LNCaP clone FGC (cell line): ENCODE measurements at places on chromosomes 3 and 15.

GRCh38 chr3:49534581-49535441 is 19.5 kb upstream of the BSN start:
- DNase-seq, result no peak

- no peak for DNase-seq
Measured at GRCh38 chr3:150210461-150211110, 197.5 kb upstream of the TSC22D2 start.

DNA sequence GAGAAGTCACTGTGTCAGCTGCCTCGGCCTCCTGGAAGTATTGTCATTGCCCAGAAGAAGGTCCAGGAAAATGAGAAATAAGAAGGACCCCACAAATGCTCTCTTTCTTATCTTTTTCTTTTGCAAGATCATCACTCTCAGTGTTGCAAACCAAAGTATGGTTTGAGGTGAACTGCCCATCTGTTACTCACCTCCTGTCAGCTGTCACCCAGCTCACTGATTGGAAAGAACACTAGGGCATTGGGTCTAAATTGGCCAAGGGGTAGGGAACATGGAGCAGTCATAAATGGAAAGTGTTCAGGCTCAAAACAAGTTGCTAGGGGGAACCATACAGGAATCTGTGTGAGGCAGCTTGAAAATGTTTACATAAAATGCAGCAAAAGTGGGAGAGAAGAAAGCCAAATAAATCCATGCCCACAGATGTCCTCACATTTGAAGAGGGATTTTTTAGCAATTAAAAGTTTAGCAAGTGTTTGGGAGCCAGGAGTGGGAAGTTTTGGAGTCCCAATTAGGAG is 431.2 kb upstream of the THBS1 start:
- DNase-seq, result no peak

DNA sequence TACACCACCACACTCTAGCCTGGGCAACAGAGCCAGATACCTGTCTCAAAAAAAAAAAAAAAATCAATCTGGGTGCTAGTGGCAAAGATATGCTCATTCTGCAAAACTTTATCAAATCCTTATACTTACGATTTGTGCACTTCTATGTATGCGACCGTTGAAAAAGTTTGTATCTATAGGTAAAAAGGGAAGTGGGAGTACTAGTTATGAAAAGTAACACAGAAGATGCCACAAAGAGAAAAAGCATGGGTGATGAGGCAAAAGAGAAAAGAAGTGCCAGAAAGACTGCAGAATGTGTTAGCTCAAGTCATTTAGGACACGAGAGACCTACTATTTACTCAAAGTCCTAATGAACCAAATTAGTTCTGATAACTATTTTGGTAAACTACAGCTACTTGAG is 407.8 kb downstream of the SHQ1 start:
- DNase-seq, result no peak

DNA sequence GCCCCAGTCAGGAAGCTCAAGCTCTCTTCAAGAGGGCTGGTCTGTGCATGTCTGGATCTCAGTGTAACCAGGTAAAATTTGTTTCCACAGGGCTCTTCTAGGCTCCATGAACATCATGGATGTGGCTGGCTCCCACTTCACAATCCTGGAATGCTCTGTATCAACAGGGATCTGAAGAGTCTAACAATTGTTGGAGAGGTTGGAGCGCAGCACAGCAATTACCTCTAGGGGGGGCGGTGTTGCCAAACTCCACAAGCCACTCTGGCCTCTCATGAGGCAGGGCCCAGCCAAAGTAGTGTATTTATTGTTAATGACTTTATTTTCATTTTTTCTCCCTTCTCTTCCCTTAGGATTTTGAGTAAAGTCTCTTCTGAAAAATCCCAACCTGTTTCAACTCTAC is 6.1 kb upstream of the EIF2B5 start:
- DNase-seq, result no peak

DNA sequence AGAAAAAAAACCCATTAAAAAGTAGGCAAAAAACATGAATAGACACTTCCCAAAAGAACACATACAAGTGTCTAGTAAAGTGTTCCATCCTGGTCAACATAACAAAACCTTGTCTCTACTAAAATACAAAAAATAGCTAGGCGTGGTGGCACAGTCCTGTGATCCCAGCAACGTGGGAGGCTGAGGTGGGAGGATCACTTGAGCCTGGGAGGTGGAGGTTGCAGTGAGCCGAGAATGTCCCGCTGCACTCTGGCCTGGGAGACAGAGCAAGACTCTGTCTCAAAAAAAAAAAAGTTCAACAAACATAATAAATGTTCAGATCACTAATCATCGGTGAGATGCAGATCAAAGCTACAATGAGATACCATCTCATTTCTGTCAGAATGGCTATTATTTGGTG is 43.5 kb upstream of the OSBPL11 start:
- DNase-seq, result no peak

GRCh38 chr3:165256554-165257065 is 60.4 kb upstream of the SLITRK3 start:
- DNase-seq, result no peak

- DNase-seq, result no peak
Measured at GRCh38 chr3:8702560-8702959, 31.0 kb upstream of the CAV3 start.
